ENCODE measurements at places on chromosomes 16 and 17.

GRCh38 chr16:11407047-11407982 lies 62.1 kb downstream of the RMI2 start:
- peak; percentile 25 for DNase-seq

DNA sequence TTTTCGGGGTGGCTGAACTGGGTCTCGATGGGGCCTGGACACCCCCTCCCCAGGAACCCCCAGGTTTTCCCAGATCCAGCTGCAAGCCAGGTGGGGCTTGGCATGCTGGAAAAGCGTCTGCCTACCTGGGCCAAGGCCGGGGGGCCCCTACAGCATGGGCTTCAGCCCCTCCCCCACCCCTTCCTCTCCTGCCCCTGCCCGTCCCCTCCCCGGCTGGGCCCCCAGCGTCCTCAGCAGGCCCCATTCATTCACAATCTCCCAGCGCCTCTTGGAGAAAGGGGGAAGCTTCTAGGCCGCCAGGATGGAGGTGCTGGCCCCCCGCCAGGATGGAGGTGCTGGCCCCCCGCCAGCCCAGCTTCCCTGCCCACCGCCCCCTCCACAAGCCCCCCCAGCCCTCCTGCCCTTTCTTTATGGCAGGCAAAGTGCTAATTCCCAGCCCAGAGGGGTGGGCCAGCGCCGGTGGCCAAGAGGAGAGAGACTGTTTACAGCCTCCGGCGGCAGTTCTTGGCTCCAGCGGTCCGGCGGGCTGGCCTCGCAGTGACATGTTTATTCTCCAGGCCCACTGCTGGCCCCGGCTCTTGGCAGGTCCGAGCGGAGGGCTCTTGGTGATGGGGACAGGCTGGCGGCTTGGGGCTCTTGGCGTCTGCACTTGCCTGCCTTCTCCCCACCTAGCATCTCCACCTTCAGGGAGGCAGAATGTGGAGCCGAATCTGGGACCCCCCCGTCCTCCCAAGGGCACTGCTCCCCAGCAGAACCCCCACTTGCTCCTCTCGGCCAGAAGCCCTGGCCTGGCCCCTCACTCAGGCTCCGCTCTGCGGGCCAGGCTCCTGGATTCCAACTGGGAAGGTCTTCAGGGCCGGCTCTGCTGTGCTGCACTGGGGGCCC lies 94.4 kb upstream of the CIBAR2 start:
- no peak for DNase-seq

DNA sequence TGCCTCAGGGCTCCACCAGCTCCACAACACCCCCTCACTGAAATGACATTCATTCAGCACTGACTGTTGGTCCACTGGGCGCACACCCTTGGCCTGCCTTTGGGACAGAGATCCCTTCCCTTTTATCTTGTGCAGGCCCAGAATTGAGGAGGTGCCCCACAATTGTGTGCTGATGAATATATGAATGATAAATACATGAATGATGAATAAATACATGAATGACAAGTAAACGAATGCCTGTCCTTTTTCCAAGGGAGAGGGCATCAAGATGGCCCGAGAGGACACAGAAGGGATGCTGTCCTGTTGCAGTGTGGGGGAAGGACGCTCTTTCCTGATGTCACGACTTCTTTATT lies 5.7 kb downstream of the CCR7 start:
- DNase-seq, result no peak

GRCh38 chr16:57260294-57260929 lies 15.4 kb downstream of the ARL2BP start:
- DNase-seq, result no peak

- no peak for DNase-seq
Observed at GRCh38 chr16:10982465-10983150, 38.2 kb downstream of the CLEC16A start.

All from stimulated activated CD8-positive, alpha-beta memory T cell treated with anti-CD3 and anti-CD28 coated beads, Interleukin-4, amount 100 ng/mL, for 1 hour (primary cell).